ENCODE measurements at places on chromosomes 2 and 18. TPM values are rescaled to one million over a fixed set of nuclear protein-coding genes. Genes with fewer than 3 reads are reported as not detected.

Gene ADGRF3
- not detected for total RNA-seq

Gene TUBB8B
- total RNA-seq = not detected

Gene EGR4
- not detected for total RNA-seq

Gene POTEC
- not detected for total RNA-seq

Gene ASIC4
- total RNA-seq = not detected

Gene COL4A3
- total RNA-seq = not detected

Gene RAX
- not detected for total RNA-seq

Gene LOXHD1
- total RNA-seq = not detected

Gene SF3B6
- total RNA-seq = 244 TPM

Gene MAP2
- 6.2 TPM for total RNA-seq

Gene TBR1
- under 0.01 TPM for total RNA-seq

Gene NMUR1
- not detected for total RNA-seq

Gene TRABD2A
- total RNA-seq = 1.1 TPM

Gene C1GALT1C1L
- total RNA-seq = 0.97 TPM

Gene SPDYA
- 0.32 TPM for total RNA-seq

Gene CXCR4
- total RNA-seq = 167 TPM

Gene VAMP5
- 80.7 TPM for total RNA-seq

Gene CMPK2
- 57.6 TPM for total RNA-seq

Gene RIT2
- total RNA-seq = not detected

Gene VSNL1
- total RNA-seq = 0.76 TPM

Gene SFT2D3
- total RNA-seq = 5.2 TPM

Gene L3MBTL4
- 0.46 TPM for total RNA-seq

Gene MFSD6
- total RNA-seq = 4.6 TPM

Gene AMMECR1L
- 18.1 TPM for total RNA-seq

Gene PAX8
- under 0.01 TPM for total RNA-seq

Gene MAP3K19
- not detected for total RNA-seq

Gene AGBL5
- total RNA-seq = 15.7 TPM

Gene C18orf32
- total RNA-seq = 13.1 TPM

Gene C2orf68
- total RNA-seq = 15.3 TPM

Gene TWIST2
- 0.91 TPM for total RNA-seq

Gene GCFC2
- total RNA-seq = 16.9 TPM

Gene PFN4
- 0.30 TPM for total RNA-seq
